ENCODE measurements at places on chromosomes 6 and 20.

DNA sequence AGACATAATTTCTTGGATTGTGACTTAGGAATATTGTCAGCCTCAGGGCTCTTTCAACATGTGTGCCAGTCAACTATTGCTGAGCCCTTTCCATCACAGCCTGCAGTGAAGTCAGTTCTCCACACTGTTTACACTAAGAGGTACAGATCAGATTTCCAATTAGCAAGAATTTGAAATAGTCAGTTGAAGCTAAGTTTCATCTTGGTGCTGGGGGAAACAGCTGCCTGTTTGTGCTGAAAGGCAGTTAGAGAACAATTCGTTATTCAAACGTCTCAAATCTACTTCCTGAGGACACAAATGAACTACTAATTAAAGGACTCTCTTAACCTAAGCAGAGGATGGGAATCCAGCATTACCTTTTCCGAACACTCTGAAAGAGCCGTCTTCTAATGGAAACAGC is 25.9 kb downstream of the ADGRF1 start:
- DNase-seq, result no peak

DNA sequence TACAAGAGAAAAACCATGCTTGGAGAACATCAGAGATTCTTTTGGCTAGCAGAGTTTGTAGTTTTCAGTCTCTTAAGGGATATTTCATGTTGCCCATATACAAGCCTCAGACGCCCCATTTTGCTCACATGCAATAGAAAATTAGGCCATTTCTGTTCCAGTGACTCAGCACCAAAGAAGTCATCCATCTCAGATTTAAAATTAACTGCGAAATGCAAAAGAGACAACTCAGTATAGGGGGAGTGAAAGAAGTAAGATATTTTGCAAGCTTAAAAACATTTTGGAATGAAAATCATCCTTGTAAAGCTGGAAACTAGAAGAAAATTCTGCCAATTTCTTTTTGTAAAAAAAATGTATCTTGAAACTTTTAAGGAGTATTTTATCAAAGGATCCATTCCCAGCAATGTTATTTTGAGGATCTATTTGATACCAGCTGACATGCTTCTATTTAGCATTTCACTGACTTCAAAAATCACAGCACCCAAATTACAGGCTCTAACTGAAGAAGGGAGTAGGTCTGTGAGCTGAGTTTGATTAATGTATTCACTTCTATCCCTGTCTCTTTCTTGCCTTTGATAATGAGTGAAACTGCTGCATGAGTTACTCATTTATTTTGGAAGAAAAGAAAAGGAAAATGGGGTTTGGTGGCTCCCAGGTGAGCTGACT is 223.7 kb upstream of the SULF2 start:
- no peak for DNase-seq

DNA sequence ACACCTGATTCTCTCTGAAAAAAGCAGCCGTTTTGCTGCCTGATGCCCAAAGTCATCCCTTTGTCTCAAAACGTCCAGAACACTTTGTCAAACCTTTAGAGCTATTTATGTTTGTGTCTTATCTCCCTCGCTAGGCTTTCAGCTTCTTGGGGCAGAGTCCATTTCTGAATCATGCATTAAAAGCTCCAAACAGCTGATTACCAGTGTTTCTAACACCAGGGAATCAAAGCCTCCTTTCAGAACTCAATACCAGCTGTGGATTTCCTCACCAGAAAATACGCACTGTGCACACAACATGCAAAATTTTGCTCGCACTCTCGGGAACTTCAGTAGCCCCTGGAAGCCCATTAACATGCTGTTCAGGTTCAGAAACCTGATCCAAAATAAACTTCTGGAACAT is 333.3 kb downstream of the HACE1 start:
- no peak for DNase-seq

GRCh38 chr6:147615659-147616456 is 107.4 kb downstream of the SAMD5 start:
- DNase-seq, result no peak

DNA sequence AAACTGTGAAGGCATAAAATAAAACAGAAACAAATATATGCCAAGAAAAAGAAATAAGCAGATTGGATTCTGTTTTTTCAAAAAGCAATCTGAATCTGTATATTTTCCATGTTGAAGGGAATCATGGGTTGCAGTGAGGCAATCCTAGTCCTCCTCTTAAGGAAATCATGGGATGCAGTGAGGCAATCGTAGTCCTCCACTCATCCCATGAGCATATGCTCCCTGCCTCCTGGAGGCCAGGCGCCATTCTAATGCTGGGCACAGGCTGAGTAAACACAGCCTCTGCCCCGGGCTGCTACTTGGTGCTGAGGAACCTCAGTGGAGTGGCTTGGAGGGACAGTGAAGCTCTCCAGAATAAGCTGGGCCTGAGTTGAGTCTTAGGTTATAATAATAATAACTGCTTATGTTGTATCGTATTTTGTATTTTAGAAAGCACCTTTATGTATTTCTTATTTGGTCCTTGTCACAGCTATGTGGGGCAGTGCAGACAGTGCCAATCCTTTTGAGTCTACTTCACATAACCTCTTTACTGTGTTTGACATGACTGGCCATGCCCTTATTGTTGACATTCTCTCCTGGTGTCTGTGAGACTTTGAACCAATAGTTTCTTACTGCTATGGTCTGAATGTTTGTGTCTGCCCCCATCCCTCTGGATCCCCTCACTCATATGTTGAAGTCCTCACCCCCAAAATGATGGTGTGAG is 56.6 kb upstream of the CITED2 start:
- DNase-seq, result no peak

- DNase-seq, result no peak
Observed at GRCh38 chr20:54138427-54138826, 35.4 kb downstream of the CYP24A1 start.

- DNase-seq, result no peak
Observed at GRCh38 chr20:4100679-4101078, 85.3 kb upstream of the RNF24 start.

DNA sequence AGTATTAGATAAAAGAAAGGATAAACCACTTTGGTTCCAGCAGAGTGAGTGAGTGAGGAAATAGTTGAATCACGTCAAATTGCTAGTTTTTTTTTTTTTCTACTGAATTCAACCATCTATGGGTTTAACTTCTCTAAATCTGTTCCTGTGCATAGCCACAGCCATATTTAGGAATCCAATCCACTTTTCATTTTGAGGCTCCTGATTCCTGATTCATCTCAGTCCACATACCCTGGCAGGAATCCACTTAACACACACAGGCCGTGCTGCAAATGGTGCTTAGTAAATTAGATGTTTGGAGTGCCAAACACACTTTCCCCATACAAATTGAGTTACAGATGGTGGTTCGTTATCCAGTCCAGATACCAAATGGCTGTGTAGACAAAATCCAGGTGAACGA is 220.3 kb downstream of the ALDH8A1 start:
- DNase-seq, result no peak

GRCh38 chr20:21534453-21534852 is 20.6 kb upstream of the NKX2-2 start:
- DNase-seq, result no peak

- DNase-seq, result no peak
Observed at GRCh38 chr6:157280947-157281346, 42.4 kb downstream of the TMEM242 start.

DNA sequence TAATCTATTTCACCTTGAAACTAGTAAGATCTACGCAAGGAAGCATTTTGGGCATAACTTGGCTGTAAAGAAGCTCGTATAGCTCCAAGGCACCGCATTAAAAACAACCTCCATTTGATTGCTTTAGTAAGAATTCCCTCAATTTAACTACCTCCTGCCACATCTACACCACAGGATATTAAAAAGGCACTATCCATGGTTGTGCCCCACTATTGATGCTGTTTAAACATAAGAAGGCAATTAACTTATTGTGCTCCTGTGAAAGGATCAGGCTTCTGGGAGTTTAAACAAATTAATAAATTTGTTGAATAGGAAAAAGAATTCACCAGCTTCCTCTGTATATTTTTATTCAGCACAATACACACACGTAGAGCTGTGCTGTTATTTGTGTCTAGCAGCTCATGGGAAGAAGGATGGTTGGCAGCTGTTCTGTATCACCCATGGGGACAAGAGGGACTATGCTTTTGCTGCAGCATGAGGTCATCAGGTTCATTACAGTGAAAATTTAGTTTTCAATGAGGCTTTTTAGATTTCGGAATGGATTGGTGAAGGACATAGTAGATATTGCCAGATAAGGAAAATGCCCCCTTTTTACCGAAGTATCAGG is 513.3 kb downstream of the HAO1 start:
- DNase-seq, result no peak

DNA sequence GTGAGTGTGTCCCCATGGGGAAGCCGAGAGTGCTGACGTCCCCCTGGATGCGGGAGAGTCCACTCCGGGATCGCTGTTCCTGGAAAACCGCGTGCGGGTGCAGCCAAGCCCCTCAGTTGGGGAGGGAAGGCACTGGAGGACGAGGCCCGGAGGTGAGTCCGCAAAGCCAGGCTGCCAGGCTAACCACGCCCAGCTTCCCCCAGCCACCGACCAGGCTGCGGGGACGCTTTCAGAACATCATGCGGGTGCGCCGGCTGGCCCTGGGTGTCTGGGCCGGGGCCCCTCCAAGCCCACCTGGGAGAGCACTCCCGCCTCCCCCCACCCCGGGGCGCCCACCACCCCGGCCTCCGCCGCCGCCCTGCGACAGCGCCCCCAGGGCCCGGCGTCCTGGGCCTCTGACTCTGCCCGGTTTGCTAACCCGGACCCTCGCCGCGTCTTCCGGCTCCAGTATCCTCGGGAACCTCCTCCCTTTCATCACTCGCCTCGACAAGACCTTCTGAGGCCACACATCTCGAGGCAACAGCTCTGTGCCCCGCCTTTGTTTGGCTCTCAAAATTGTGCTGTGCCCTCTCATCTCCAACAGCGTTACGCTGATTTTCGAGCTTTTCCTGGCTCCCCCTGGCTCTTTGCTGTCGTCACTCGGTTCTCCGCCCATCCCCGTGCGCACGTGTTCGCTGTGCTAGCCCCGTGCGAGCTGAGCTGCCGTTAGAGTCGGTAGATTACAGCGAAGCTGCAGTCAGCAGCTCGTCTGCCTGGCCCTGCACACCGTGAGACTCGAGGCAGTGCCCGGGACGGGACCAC is 47.1 kb upstream of the ENTPD6 start:
- peak; percentile 11 for DNase-seq

GRCh38 chr6:130929036-130929678 is 102.0 kb downstream of the SMLR1 start:
- no peak for DNase-seq

DNA sequence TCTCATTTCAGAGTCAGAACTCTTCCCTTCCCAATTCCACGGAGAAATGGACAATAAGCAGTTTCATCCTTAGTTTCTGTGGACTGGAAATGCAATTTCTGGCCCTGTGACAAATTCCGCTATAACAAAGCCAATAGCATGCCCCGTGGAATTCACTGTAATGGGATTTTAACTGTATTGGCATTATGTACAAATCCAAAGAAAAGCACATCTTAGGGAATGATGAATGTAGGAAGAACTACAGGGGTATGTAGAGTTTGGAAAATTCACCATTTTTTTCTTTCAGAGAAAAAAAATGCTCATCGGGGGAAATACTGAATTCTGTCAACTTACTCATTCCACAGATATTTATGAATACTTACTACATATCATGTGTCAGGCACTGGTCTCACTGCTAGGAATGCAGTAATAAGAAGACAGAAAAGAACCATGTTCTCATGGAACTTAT is 43.5 kb downstream of the KIF6 start:
- no peak for DNase-seq

- no peak for DNase-seq
Observed at GRCh38 chr20:33178726-33179125, 10.8 kb downstream of the BPIFA2 start.

- DNase-seq, result no peak
Observed at GRCh38 chr6:117866561-117866960, 40.5 kb upstream of the SLC35F1 start.

DNA sequence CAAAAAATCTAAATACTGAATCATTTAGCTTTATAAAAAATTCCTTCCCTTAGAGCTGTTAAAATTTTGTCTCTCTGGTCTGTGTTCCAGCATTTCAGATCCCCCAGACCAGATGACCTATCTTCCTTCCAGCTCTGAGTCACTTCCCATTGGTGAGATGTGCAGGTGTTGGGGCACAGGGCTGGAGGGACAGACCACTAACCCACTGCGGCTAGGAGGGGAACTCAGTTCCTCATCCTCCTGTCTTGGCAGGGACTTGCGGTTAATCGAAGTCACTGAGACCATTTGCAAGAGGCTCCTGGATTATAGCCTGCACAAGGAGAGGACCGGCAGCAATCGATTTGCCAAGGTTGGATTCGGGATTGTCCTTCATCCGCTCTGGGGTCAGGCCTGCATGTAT is 6.0 kb downstream of the CNPY3 start:
- DNase-seq, result no peak

DNA sequence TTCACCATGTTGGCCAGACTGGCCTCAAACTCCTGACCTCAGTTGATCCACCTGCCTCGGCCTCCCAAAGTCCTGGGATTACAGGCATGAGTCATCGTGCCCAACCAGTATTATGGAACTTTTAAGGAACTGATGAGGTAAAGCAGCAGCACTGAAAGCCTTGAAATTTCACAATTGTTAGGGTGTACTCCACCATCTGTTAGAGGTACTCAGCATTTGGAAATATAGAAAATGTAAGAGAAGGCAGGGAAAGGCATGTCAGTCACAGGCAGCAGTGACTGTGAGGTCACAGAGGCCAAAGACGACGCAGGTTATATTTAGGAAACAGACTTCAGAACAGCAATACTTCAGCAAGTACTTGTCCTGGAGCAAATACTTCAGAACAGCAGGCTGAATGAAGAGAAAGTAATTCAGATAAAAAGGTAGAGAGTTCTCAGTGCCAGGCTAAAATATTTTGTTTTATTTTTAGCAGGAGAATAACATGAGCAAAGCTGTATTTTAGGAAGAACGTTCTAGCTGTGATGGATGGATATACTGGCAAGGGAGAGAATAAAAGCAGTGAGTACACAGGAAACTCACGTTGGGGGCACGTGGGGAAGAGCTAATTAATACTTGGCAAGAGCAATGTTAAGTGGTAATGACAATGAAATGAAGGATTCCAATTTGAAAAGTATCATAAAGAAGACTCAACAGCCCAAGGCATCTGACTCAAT is 67.2 kb downstream of the DTNBP1 start:
- no peak for DNase-seq

DNA sequence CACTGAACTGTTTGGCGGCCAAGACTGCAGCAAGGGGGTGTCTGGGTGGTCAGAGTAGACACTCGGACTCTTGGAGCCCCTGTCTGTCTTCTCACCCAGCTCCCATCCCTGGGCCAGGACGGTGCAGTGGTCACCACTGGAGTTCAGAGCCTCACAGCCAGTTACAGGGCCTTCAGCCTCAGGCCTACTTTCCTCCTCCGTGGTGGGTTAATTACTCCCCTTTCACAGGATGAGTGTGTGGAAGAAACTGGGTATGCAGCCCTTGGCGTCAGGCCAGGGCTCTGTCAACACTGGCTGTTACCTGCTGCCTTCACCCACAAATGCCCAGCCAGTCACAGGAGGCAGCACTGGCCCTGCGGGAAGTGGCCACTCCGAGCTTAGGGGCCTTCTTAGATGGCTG is 1.8 kb upstream of the YTHDF1 start:
- no peak for DNase-seq

GRCh38 chr6:51292659-51293058 is 474.0 kb downstream of the TFAP2B start:
- DNase-seq, result no peak

Data from activated naive CD4-positive, alpha-beta T cell (primary cell).